Mammary epithelial cell (primary cell): ENCODE measurements at places on chromosomes 7 and 10.

DNA sequence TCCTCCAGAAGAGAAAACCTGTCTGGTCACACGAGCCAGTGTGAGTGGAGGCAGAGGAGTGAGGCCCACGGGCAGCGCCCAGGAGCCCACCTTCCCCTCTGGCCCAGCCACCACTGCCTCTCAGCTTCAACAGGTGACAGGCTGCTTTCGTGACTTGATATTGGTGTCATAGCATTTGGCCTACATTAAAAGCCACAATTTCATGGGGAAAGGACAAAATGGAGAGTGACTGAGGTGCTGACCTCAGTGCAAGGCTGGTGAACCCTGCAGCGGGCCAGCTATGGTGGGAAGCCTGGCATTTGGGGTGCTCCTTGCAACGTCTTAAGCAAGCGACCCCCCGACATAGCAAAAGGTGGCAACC is 21.3 kb downstream of the ECHDC3 start:
- no peak for DNase-seq

DNA sequence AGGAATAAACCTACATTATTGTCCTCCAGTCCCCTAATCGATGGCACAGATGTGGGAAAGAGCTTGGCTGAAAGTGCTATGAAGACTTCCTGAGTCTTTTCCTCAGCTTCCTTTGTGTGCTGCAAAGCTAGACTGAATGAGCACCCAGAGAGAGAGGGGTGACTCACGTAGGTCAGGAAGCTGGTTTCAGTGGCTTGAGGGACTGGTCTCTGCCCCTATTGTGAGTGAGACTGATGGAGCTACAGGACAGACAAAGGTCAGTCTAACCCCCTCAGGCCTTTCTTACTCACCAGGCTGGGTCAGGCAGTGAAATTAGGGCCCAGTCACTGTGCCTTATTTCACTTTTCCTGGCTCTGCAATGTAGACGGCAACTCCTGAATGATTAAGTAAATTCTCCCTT is 171.1 kb upstream of the GRB10 start:
- peak; percentile 49 for DNase-seq

DNA sequence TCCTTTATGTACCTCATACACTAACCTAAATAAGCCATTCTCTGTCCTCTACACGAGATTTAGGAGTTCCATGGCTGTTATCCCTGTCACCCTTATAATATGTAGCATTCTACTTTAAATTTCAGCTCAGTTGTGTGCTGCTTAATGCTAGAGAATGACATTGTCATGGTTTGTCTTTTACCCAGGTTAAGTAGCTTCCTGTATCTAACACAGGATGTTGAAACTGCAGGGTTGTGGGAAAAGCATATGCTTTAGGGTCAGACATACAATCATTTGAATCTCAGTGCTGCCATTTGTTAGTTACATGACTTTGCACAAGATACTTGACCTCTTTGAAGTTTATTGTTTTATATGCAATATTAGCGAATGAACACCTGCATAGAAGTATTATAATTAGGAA is 235.1 kb upstream of the CACNA2D1 start:
- DNase-seq = no peak

DNA sequence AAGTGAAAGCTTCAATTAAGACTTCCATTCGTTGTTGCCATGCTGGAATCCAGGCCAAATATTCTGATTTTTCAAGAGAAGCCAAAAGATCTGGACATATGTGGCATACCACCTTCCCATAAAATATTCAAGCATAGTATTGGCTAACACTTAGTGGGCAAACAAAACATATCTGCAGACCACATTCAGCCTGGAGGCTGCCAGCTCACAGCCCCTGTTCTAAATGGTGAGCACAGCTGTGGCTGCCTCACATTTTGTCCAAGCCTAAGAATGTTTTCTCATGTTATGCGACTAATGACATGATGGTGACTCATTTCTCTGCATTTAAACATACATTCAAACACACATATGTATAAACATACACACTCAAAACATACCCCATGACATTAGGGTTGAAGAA is 10.6 kb upstream of the CALU start:
- DNase-seq = peak; percentile 79

DNA sequence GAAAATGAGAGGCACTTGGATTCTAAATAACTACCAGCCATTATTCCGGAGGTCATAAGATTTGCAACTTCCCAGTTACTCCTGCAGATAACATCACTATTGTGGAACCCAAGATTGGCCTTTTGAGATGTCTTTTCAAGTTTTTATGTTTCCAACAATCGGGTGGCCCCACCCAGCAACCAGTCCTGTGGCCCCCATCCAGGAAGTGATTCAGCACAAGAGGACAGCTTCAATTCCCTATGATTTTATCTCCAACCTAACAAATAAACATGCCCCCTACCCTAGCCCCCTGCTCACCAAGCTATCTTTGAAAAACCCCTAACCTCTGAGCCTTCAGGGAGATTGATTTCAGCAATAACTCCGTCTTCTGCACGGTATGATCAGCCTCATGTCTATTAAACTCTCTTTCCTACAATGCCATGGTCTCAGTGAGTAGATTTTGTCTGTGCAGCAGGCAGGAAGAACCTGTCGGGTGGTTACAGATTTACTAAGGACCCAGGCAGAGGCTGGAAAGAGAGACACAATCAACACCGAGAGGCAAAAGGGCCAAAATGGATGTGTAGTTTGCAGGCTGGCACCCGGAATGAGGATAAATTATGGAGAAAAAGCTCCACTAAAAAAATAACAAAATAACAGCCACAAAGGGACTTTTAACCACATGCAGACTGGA is 83.9 kb upstream of the UNC5B start:
- no peak for DNase-seq

DNA sequence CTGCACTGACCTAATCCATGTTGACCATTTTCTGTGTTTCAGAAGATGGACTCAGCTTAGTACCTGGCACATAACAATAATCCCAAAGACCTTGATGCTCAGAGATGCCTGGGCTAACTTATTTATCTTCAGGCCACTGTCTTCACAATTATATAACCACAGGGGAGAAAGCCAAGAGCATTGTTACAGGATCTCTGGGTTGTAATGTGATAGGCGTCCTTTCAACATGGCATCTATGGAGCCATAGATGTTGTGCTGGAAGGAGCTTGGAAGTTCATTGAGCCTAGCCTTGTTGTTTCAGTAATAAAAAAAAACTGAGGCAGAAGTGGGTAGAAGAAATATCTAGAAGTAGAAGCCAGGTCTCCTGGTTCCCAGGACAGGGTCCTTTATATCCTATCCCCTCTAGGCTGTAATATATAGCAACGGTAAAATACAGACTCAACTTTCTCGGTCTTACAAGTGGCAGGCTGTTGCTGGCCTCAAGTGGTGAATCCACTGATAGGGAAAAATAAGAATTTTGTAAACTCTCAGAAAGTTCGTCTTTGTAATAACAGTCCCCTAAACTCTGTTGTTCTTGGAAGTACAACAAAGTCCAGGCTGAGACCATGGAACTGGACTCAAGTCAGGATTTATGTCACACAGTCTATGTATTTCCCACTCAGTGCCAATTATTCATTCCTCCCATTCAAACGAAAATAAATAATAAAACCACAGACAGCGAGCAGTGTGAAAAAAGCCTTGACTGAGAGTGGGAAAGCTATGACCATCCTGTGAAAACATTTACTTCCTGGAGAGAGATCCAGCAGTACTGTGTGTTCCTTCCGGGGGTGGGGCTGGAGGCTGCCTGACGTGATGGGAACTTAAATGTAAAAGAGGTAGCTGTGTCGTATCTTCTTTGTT is 277.6 kb downstream of the REEP3 start:
- peak; percentile 57 for DNase-seq

DNA sequence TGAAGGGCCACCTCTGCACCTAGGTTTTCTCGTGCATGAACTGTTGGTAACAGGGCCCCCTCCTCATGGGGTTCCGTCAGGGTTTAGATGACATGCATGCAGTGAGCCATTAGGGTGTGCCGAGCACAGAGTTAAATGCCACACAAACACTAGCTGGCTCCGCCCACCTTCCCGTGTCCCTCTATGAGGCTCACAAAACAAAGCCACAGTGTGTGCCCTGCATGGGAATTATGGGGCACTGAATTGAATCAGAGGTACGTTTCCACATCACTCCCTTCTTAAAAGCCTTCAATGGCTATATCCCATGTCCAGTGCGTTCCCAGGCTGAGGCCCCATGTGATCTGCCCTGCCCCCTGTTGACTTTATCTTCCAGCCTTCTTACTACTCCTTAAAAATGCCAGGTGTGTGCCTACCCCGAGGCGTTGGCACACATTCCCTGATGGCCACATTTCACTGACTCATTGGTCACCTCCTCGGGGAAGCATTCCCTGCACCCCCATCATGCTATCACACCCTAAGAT is 35.7 kb downstream of the GSDME start:
- DNase-seq = peak; percentile 62

- no peak for DNase-seq
Measured at GRCh38 chr10:95196046-95196445, 2.0 kb downstream of the ACSM6 start.

DNA sequence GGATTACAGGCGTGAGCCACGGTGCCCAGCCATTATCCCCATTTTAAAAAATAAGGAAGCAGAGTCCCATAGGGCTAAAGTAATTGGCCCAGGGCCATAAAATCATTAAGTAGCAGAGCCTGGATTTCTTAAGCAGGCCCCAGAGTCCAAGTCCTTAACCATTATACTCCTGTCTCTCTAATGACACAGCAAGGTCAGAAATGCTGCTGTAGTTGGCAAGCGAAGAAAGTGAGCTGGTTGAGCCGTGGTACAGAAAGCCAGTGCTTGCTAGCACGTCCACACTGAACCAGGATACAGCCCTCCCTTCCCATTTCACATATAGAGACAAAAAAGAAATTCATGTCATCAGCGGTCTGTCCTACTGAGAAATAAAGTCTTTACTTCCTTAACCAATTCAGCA is 562.7 kb downstream of the GALNT17 start:
- no peak for DNase-seq

DNA sequence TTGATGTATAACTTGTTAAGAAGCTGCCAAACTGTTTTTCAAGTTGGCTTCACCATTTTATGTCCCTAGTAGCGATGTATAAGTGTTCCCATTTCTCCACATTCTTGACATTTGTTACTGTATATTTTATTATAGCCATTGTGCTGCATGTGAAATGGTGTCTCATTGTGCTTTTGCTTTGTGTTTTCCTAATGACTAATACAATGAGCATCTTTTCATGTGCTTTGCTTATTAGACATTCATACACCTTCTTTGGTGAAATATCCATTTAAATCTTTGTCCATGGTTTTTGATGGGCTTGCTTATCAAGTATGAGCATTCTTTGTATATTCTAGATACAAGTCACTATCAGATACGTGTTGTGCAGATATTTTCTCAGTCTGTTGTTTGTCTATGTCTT is 203.0 kb downstream of the CCSER2 start:
- DNase-seq = no peak

DNA sequence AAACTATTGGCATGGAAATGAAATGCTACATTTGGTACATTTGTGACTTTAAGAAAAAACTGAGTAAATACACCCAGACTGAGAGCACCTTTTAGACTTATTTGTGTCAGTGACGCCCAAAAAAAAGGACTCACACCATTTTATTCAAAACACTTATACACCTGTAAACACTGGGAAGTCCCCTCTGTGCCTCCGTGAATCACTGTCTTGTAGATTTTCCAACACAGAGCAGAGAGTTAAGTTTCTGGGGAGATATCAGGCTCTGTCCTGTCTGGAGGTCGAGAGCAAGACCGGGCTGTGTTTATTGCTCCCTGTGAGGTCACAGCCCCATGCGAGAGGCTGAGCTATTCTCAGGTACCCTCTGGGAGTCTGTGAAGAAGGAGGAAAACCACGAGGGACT is 60.7 kb upstream of the TM9SF3 start:
- DNase-seq = no peak

DNA sequence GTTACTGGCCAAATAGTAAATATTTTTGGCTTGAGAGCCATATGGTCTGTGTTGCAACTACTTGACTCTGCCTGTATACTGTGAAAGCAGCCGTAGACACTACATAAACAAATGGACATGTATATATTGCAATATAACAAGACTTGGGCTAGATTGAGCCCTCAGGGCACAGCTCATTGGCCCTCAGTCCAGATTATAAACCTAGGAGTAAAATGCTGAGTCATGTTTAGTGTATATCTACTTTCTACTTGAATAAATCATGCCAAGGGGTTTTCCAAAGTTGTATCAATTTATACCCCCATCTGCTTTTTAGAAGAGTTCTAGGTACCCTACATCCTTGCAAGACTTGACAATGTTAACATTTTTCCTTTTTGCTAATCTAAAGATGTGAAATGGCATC is 27.4 kb upstream of the POU6F2 start:
- DNase-seq = peak; percentile 6

DNA sequence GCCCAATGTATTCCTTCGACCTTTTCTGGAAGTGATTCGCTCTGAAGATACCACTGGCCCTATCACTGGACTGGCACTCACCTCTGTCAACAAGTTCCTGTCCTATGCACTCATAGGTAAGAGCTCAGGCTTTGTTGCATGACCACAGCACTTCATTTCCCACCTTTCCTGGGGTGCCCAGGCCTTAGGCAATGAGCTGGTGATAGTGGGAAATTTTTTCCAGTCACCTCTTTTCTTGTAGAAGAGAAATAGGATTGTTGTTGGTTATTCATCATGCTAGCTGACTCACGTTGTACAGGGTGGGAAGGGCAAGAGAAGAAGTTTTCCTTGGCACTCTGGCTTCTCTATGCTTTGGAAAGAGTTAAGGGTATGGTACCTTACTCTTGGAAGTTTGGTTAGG is 51.4 kb upstream of the NFKB2 start:
- peak; percentile 97 for DNase-seq

DNA sequence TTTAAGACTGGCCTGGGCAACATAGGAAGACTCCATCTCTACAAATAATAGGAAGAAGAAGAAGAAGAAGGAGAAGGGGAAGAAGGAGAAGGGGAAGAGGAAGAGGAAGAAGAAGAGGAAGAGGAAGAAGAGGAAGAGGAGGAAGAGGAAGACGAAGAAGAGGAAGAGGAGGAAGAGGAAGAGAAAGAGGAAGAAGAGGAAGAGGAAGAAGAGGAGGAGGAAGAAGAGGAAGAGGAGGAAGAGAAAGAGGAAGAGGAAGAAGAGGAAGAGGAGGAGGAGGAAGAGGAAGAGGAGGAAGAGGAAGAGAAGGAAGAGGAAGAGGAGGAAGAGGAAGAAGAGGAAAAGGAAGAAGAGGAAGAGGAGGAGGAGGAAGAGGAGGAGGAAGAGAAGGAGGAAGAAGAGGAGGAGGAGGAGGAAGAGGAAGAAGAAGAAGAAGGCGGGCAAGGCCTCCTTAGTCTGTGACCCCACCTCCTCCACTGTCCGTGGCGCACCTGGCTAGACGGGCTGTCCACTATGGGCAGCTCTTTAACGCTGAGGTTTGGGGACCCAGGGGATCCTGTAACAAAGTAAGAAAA is 28.8 kb upstream of the ZFAND2A start:
- DNase-seq = no peak

DNA sequence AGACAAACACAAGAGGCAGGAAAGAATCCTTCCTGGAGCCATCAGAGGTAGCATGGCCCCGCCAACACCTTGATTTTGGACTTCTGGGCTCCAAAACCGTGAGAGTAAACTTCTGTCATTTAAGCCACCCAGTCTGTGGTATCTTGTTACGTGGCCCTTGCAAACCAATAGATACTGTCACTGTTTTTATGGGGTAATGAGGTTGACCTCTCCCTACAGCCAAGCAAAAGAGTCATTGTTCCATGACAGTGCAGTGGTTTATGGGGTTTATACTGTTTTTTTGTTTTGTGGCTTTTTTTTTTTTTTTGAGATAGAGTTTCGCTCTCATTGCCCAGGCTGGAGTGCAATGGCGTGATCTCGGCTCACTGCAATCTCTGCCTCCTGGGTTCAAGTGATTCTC is 32.8 kb downstream of the KIAA1549 start:
- peak; percentile 14 for DNase-seq

GRCh38 chr7:111508387-111508786 is 53.9 kb downstream of the IMMP2L start:
- DNase-seq = no peak

- DNase-seq = no peak
Measured at GRCh38 chr10:76553263-76554032, 1084.2 kb downstream of the KCNMA1 start.
